Hematopoietic multipotent progenitor cell treated with erythropoietin and hydrocortisone succinate and interleukin-3 and kit ligand, for 8 days (in vitro differentiated cells): ENCODE measurements at places on chromosomes 3 and 15.

DNA sequence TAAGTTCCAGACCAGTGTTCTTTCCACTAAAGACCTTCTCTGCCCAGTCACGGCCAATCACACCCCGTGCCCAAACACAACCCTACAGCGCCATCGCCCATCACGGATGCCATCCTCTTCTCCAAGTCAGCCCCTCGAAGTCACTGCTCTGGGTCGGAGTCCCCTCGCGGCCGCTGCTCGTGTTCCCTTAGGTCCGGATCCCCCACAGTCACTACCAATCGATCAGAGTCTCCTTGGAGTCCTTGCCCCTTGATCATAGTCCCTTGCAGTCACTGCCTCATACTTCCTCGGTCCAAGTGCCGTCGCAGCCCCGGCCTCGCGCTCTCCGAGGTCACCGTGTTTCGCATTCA is 461 bp downstream of the PCYT1A start:
- peak; percentile 42 for DNase-seq

DNA sequence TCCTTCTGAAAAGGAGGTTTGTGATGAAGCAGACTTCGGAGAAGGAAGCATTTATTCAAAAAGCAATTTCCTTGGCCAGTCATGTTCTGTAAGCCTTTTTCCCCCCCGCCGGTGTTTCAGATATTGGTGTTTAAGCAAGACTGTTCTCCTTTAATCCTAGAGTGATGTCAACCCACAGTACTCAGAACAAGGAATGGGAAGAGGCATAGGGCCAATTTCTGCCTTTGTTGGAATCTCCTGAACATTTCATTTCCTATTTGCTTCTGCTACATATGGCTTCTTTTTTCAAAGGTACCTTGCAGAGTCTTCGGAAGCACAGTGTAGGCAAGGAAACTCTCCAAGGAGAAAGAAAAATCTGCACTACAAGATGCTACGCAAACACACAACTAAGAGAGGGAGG is 713.1 kb upstream of the CFAP20DC start:
- DNase-seq, result no peak

DNA sequence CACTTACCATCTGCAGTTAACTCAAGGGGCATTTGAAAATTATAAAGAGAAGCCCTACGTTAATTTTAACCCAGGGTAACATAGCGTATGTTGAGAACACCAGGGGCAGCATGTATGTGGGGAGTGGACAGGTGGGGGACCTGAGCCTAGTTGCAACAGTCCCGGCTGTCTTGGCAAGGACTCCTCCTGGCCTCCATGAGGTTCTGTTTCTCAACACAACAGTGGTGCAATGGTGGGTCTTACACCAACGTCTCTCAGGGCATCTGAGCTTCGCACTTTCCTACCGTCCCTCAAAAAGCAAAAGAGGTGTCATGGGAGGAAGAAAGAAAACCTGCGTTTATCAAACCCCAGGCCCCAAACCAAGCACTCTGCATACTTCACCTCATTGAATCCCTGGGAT is 50.6 kb downstream of the MGLL start:
- no peak for DNase-seq

DNA sequence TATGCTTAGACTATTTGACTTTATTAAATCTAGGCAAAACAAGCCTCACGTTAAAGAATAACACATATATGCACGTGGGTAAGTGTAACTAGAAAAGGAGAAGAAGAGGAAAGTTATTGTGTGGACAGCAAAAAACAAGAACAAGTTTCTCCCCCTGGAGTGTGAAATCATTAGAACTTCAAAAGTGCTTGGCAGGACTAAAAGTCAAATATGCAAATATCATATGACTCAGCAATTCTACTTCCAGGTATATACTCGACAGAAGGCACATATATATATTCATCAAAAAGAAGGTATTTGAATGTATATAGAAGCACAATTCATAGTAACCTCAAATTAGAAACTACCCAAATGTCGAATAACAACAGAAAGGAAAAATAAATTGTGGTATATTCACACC is 68.9 kb upstream of the STXBP5L start:
- DNase-seq, result no peak

DNA sequence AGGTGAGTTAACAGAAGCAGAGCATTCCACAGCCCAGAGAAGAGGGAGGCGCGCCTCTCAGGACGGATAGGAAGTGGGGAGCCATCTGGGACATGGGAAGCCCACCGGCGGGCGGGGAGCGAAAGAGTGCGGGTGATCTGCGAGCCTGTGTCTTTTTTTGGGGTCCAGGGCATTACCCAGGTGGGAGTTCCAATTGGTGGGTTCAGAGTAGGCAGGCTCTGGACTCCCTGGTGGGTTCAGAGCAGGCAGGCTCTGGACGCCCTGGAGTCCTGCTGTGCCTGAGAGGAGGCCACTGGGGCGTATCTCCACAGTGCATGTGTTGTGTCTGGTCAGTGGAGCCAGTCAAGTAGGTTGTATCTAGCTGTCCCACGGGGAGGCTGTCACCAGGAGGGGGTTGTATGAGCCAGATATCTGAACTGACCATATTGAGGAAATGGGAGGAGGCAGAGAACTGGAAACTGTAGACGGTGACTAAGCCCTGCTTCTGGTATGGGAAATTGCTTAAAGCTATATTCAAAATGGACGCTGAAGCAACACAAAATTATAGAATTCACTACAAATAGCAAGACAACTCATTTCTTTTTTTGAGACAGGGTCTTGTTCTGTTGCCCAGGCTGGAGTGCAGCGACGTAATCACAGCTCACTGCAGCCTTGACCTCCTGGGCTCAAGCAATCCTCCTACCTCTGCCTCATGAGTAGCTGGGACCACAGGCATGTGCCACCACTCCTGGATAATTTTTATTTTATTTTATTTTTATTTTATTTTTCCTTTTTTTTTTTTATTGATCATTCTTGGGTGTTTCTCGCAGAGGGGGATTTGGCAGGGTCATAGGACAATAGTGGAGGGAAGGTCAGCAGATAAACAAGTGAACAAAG is 34.5 kb upstream of the CHST2 start:
- DNase-seq, result peak; percentile 100

DNA sequence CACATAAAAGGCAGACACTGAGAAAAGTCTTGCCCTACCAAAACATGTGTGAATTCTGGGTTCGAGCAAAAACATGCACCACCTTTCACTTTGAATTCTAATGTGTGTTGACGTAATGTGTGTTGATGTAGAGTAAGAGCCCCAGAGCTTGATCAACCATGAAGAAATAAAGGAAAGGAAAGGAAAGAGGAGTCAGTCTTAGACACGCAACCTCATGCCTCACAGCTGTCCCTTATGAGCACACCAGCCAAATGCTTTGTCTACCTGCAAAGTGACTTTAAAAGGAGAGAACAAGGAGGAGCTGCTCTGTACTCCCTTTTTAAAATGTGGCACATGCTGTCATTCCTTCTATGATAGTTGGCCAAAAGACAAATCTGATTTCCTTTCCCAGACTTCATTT is 80.8 kb downstream of the RFTN1 start:
- no peak for DNase-seq

- DNase-seq, result no peak
Measured at GRCh38 chr15:72838311-72838731, 54.8 kb upstream of the ADPGK start.

GRCh38 chr3:28151608-28152228 is 89.7 kb upstream of the CMC1 start:
- DNase-seq, result no peak

DNA sequence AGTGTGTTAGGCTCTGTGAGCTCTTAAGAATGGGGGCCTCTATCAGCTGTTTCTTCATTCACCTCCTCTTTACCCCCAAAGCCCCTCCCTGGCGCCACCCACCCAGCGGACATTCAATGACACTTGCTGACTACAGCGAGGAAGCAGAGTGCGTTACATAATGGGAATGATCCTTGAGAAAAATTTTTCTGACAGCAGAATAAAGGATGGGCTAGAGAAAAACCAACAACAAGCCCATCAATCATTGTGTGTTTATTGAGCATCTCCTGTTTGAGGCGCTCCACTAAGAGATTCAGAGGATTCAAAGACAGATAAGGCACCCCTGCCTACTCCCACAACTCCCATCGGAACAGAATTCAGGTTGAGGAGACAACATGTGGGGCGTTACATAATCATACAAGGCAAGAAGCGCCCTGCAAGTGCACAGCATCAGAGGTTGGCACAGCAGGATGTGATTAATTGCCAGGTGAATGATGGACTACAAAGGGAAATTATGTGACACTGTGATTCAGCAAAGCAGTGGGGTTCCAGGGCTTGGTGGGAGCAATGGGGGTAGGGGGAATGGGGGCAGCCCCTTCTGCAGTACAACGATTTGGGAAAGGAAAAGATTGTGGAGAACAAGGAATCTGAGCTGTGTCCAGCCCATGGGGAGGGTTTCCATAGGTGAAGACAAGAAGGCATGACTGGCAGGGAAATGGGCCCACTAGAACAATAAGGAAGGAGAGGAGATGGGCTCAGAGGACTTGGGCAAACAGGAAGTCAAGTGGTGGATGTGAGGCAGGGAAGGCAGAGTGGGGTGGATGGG is 141.3 kb upstream of the ATP2B2 start:
- no peak for DNase-seq

DNA sequence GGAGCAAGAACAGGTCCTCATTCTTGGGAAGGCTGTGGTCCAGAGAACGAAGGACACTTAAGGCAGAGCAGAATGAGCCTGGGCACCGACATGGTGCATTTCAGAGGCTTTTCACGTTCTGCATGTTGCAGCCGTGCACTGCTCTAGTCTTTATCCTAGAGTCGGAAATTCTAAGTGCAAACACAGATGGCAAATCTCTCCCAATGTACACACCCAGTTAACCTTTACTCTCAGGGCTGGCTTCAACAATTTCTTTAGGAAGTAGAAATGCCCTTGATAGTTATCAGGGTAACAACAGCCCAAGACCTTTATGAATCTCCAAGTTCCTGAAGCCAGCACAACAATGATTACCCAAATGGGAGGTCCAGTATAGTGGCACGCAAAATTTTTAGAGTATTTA is 39.1 kb upstream of the LRTM1 start:
- no peak for DNase-seq

- DNase-seq, result no peak
Measured at GRCh38 chr15:67033012-67033411, 32.4 kb upstream of the SMAD3 start.

GRCh38 chr3:169085827-169086226 is 577.7 kb downstream of the MECOM start:
- no peak for DNase-seq

DNA sequence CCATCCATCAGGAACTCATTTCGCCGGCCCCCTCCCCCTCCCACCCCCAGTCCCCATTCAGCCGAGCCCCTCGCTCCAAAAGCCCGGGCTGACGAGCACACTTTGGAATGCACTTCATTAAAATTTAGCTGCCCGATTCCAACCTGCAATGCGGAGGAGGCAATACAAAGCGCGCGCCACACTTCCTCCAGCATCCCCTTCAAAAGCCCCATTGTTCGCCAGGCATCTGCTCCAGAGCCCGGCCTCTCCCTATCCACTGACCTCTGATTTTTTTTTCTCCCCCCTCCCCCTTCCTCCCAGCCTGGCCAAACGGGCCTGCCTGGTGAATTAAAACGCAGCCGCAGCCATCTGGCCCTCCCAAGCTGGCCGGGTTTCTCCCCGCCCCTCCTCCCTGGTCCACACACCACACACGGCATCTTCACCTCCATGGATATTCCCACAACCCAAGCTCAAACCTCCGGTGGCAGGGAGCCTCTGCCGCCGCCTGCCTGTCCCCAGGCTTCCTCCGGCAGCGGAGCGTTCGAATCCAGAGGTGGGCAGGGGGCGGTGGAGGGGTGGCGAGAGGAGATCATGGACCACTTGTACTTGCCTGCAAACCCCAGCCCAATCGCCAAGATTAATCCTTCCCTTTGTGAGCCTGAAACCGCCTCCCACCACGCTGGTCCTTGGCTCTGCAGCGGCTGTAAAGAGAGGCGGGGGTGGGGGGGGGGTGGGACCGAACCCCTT is 441.3 kb downstream of the MAGI1 start:
- no peak for DNase-seq

- no peak for DNase-seq
Measured at GRCh38 chr3:191269289-191270085, 59.7 kb upstream of the CCDC50 start.

DNA sequence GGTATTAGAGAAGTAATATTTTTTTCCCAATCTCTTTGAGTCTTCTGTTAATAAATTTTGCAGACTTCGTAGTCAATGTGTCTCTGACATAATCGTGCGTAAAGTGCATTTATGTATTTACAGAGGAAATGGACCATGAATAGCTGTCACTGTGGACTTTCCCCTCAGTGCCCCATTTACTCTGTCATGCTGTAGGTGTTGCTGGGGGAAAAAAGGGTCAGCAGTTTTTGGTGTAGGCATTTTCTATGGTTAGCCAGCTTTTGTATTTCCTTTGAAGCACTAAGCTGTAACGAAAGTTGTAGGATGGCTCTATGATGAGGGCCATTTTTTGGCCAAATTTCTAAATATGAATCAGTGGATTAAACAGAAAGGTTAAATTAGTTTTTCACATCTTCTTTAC is 598.4 kb downstream of the FGF12 start:
- DNase-seq, result no peak

DNA sequence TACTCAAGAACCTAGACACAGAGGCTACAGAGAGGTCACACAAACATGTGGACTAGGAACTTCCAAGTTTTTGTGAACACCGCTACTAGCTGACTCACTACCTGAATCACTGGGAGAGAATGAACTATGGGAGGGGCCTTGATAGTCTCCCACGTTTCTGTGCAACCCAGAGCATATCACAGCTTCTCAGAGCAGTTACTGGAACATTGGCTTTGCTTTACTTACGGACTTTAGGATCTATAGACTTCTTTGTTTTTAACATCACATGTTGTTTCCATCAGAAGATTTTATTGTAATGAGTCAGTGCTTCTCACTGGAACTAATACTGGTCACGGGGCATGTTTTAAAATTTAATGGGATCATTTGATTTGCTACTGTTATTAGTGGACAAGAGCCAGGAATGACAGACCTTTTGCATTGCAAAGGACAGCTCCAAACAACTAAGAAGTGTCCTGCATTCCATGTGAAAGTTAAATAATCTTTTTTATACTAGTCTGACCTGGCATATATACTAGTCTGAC is 35.6 kb downstream of the RTP4 start:
- no peak for DNase-seq

- no peak for DNase-seq
Measured at GRCh38 chr3:148062590-148062989, 635.1 kb upstream of the AGTR1 start.

DNA sequence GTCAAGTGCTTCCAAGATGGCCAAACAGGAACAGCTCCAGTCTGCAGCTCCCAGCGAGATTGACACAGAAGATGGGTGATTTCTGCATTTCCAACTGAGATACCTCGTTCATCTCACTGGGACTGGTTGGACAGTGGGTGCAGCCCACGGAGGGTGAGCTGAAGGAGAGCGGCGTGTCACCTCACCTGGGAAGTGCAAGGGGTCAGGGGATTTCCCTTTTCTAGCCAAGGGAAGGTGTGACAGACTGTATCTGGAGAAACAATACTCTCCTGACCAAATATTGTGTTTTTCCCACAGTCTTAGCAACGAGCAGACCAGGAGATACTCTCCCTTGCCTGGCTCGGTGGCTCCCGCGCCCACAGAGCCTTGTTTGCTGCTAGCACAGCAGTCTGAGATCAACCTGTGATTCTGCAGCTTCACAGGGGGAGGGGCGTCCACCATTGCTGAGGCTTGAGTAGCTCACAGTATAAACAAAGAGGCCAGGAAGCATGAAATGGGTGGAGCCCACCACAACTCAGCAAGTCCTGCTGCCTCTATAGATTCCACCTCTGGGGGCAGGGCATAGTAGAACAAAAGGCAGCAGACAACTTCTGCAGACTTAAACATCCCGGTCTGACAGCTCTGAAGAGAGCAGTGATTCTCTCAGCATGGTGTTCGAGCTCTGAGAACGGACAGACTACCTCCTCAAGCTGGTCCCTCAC is 293.5 kb upstream of the SUCLG2 start:
- no peak for DNase-seq

- peak; percentile 41 for DNase-seq
Measured at GRCh38 chr3:46848271-46849044, 14.8 kb downstream of the MYL3 start.
